ENCODE measurements at places on chromosomes 3 and 15.

GRCh38 chr3:127630811-127631714 is 2.1 kb downstream of the PODXL2 start:
- peak overlapping the region; percentile 47 for H3K4me3 ChIP-seq
- H3K4me1 ChIP-seq = peaks cover 25% of the 10 kb centered on the region
- no peaks in the 10 kb centered on the region for H3K36me3 ChIP-seq
- DNase-seq = no peak
- no peak overlapping the region for H3K27ac ChIP-seq
- H3K27me3 ChIP-seq = peaks cover 48% of the 10 kb centered on the region

DNA sequence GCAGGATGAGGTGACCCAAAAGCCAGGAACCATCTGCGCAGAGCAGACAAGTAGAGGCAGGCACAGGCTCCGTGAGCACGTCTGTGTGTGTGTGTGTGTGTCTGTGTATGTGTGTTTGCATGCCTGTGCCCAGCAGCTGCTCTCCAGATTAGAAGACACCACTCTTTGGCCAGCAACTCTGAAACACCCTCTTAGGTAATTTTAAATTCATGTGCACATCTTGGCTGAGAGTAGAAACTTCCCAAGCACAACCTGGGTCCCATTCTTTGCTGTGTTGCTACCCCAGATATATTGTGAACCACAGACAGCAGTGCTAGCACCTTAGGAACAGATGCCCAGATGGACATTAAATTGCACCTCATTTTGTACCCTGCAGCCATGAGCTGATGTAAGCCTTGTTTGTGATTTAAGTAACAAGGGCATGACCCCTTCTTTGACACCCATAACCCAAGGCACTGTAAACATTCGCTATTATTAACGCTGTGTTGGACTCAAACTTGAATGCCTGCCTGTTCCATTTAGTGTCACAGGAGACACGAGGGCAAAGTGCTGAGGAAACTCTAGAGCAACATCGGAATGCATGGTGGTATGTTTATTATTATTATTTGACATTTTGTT is at the start of gene FILIP1L:
Gene FILIP1L (minus strand): TSS at position 89 of the 618 bp plus-strand sequence.
- no peaks in the 10 kb centered on the region for H3K4me1 ChIP-seq
- peaks cover 20% of the 10 kb centered on the region for H3K36me3 ChIP-seq
- no peaks in the 10 kb centered on the region for H3K27me3 ChIP-seq
- no peak for DNase-seq

DNA sequence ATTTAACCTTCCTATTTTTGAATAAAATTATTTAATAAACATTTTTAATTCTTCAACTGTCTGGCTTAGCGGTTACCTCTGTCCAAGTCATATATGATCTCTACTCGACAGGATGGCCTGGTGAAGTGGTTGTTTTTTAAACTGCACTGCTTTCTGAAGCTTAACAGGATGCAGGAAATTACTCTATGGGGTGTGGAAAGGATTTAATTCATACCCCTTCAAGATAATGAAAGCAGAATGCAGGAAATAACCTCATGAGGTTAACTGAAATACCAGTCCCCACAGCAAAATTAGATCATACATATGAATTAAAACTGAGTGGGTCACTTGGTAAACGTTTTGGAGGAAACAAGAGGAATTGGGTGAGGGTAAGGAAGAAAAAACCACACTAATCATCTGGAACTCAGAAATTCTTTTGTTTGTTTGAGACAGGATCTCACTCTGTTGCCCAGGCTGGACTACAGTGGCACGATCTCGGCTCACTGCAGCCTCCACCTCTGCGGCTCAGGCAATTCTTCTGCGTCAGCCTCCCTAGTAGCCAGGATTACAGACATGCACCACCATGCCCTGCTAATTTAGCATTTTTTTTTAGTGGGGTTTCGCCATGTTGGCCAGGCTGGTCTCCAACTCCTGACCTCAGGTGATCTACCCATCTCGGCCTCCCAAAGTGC is 50.1 kb downstream of the LYSMD4 start:
- no peak overlapping the region for H3K27ac ChIP-seq
- H3K4me3 ChIP-seq = no peak overlapping the region
- H3K27me3 ChIP-seq = no peaks in the 10 kb centered on the region
- peaks cover 84% of the 10 kb centered on the region for H3K36me3 ChIP-seq

GRCh38 chr15:64856429-64857145 is 14.9 kb downstream of the PLEKHO2 start:
- H3K36me3 ChIP-seq = peaks cover 26% of the 10 kb centered on the region
- DNase-seq = peak; percentile 33
- no peak overlapping the region for H3K4me3 ChIP-seq
- peaks cover 73% of the 10 kb centered on the region for H3K4me1 ChIP-seq

GRCh38 chr3:58337190-58337589 is 4.5 kb downstream of the PXK start:
- peaks cover 28% of the 10 kb centered on the region for H3K4me1 ChIP-seq
- no peaks in the 10 kb centered on the region for H3K27me3 ChIP-seq
- H3K36me3 ChIP-seq = peaks cover 6% of the 10 kb centered on the region
- no peak overlapping the region for H3K4me3 ChIP-seq

DNA sequence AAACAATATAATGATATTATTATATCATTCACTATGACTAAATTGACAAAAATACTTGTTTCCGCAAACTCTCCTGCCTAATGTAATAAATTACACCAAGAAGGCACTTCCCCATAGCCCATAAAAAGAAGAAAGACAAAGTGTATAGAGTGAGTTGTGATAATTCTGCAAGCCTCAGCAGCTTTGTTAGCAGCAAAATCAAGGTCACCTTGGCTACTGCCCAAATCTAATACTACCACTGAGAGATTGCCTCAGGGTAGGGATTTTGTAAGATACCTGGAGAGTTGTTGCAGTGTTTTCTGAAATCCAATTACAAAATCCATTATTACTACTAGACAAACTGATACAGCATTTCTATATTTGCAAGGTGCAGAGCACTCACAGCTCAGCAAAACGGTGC is 503.5 kb downstream of the FGF12 start:
- no peak overlapping the region for H3K27ac ChIP-seq
- no peaks in the 10 kb centered on the region for H3K4me1 ChIP-seq
- no peaks in the 10 kb centered on the region for H3K27me3 ChIP-seq
- no peaks in the 10 kb centered on the region for H3K36me3 ChIP-seq
- no peak overlapping the region for H3K4me3 ChIP-seq
- DNase-seq = no peak

DNA sequence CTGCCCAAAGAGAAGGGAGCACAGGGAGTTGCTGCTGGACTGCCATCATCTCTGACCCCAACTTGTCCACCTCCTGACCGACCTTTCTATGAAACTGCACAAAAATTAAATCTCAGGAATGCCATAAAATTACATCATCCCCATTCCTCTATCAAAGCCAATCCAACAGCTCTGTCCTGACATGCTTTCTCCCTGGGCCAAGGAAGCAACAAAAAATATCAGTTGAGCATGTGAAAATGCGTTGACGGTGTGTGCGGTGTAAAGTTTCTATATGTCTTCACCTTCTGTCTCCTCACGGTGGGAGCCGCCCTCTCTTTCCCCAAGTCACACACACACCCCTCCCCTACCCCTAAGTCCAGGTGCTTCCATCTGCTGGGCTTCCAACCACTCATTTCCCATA is 3.6 kb upstream of the ZNF774 start:
- no peaks in the 10 kb centered on the region for H3K36me3 ChIP-seq
- H3K27me3 ChIP-seq = peaks cover 26% of the 10 kb centered on the region
- no peak overlapping the region for H3K4me3 ChIP-seq
- no peak for DNase-seq
- peaks cover 5% of the 10 kb centered on the region for H3K4me1 ChIP-seq
- H3K27ac ChIP-seq = no peak overlapping the region

- peaks cover 13% of the 10 kb centered on the region for H3K36me3 ChIP-seq
- DNase-seq = no peak
- no peaks in the 10 kb centered on the region for H3K27me3 ChIP-seq
- no peak overlapping the region for H3K27ac ChIP-seq
- no peaks in the 10 kb centered on the region for H3K4me1 ChIP-seq
Measured at GRCh38 chr3:33299395-33300081, 22.3 kb downstream of the FBXL2 start.

- H3K4me1 ChIP-seq = peaks cover 20% of the 10 kb centered on the region
- H3K4me3 ChIP-seq = no peak overlapping the region
- H3K36me3 ChIP-seq = no peaks in the 10 kb centered on the region
- H3K27me3 ChIP-seq = peaks cover 8% of the 10 kb centered on the region
Measured at GRCh38 chr15:70613271-70613670, 150.1 kb downstream of the UACA start.

DNA sequence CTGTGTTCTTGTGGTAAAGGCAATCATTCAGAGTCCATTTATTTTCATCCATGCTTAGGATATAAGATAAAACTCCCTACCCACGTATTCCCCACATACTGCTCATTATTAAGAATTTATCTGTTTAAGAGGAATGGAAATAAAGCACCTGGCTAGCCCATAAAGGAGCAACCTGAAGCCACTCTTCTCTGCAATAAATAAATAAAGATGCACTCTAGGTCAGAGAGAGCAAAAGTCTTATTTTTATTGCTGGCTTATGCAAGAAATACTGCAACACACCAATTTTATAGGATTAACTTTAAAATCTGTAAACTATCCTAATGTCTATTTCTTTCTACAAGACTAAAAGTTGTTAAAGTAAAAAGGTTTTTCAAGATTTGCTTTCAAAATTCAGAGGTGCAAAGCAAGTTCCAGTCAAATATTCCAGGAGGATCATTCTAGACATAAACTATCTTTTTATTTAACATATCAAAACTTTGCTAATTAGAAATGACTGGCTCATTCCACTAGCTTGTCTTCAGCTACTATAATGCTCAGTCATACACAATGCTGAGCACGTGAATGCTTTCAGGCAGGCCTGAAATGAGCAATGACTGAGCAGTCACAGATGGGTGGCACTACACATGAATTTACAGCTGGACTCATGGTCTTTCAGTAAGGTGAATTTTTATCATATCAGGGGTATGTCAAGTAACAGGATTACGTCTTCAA is 7.1 kb downstream of the TJP1 start:
- H3K4me3 ChIP-seq = no peak overlapping the region
- H3K27ac ChIP-seq = peak overlapping the region; percentile 0
- peaks cover 3% of the 10 kb centered on the region for H3K27me3 ChIP-seq
- peaks cover 44% of the 10 kb centered on the region for H3K36me3 ChIP-seq
- no peak for DNase-seq

DNA sequence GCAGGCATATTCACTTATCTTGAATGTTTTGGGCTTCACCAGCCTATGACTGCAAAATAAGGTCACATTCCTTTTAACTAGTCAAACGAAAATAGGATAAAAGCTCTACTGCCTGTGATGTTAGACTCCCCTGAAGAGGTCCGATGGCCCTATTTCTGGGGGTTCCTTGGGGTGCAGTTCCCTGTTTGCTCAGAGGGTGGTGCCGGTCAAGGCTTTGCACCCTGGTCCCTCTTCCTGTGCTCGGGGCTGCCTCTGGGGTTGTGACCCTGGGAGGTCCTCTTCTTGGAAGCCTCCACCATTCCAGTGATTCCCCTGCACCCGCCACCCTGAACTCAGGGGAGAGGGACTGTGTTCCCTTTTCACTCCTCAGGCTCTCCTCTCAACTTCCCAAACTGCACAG is 86.7 kb upstream of the ANKRD34C start:
- H3K4me3 ChIP-seq = no peak overlapping the region
- H3K27ac ChIP-seq = no peak overlapping the region
- H3K36me3 ChIP-seq = no peaks in the 10 kb centered on the region

DNA sequence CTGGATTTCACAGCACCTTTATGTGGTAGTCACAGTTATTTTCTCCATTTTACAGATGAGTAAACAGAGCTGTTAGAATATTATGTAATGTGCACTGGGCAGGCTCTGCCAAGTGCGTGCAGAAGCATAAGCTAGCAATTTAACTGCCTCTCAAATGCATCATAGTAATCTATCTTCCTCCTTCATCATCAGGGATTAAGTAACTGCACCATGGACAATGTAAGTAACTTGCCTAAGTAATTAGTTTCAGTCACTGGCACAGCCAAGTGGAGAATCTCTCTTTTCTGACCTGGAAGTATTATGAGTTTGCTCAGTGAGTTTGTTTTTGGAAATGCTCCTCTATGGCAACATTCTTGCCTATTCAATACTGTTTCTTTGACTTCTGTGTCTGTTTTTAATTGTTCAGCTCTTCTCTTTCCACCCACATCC is 260.5 kb downstream of the PTPRG start:
- H3K27ac ChIP-seq = no peak overlapping the region
- no peak overlapping the region for H3K4me3 ChIP-seq
- H3K27me3 ChIP-seq = no peaks in the 10 kb centered on the region
- no peak for DNase-seq
- H3K4me1 ChIP-seq = peaks cover 20% of the 10 kb centered on the region

DNA sequence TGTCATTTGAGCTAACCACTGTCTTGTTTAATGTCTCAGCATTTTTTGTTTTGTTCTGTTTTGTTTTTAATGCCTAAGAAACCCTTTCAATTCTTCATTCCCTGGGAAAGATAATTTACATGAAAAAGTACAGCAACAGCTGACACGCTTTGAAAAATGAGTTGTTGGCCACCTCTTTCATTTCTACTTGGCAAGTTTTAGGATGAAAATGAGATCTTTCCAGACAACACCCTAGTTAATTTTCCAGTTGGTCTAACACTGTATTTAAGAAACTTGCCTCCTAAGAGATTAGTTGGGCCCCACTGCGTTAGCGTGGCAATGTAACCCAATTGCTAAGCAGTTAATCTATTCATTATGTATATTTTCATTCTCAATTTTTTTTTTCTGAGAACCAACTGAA is 194.0 kb upstream of the LRRN1 start:
- no peaks in the 10 kb centered on the region for H3K36me3 ChIP-seq
- no peak for DNase-seq
- no peak overlapping the region for H3K4me3 ChIP-seq
- H3K27ac ChIP-seq = no peak overlapping the region
- peaks cover 9% of the 10 kb centered on the region for H3K4me1 ChIP-seq
- H3K27me3 ChIP-seq = peaks cover 2% of the 10 kb centered on the region

DNA sequence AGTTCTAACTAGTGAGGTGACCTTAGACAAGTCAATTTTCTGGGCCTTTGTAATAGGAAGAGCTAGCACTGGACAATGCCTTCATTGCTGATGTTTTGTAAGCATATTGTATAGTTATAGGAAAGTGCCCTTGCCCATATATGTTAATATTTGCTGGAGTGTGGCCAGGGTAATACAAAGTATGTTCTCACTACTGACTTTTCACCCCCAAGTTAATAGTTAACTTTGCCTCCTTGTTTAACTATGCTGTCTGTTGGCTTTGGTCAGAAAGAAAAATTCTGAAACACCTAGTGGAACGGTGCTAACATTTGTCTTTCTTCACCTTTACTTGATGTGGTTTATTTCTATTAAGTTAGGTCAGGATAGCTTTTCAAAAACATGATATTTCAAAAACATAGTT is 287.4 kb upstream of the CTNNB1 start:
- DNase-seq = no peak
- H3K36me3 ChIP-seq = no peaks in the 10 kb centered on the region

DNA sequence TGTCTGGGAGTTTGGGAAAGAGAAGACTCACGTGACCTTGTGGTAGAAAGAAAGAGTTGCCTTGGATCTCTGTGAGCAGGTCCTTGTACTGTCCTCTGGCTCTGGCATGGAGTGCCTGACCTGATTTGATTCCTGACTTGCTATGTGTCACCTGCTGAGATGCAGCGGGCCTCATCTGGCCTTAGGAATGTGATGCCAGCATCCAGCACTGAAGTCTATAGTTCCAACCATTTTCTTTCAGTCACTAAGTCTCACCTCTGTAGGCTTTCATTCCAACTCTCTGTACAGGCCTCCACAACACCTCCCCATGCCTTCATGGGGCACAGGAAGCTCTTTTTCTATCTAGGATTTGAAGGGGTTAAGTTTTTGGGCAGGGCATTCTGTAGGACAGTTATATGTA is 12.1 kb upstream of the OXSR1 start:
- H3K4me1 ChIP-seq = no peaks in the 10 kb centered on the region
- peaks cover 9% of the 10 kb centered on the region for H3K27me3 ChIP-seq
- H3K27ac ChIP-seq = no peak overlapping the region
- DNase-seq = no peak

- peak overlapping the region; percentile 72 for H3K4me3 ChIP-seq
- H3K36me3 ChIP-seq = no peaks in the 10 kb centered on the region
- H3K27ac ChIP-seq = peak overlapping the region; percentile 36
- peaks cover 13% of the 10 kb centered on the region for H3K27me3 ChIP-seq
- peak; percentile 63 for DNase-seq
Measured at GRCh38 chr15:70376929-70377691, 279.4 kb upstream of the TLE3 start.

Data from nephron progenitor cell (in vitro differentiated cells).